Stimulated activated CD8-positive, alpha-beta memory T cell treated with anti-CD3 and anti-CD28 coated beads, Interleukin-4, amount 100 ng/mL, for 1 hour (primary cell): ENCODE measurements at places on chromosomes 2 and 18.

GRCh38 chr2:102735416-102736109, 26.3 kb upstream of the TMEM182 start:
- no peak for DNase-seq

- DNase-seq: no peak
Measured at GRCh38 chr2:190662754-190663153, 13.9 kb downstream of the NAB1 start.

DNA sequence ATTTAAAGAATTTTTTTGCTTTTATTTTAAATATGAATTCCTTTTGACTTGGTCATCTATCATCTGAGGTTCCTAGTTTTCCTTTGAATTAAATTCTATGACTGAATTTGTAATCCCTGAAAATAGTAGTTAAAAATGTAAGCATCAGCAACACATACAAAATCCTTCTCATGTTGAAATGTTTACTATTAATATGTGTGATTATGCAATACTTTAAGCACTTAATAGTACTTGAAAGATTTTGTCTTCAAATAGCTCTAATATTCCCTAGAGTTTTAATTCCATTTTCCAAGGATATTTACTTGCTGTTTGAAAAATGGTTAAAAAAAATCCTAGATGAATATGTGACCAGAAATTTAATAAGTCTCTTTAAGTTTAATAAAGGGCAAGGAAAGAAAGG, 26.6 kb upstream of the SPATS2L start:
- DNase-seq: no peak

DNA sequence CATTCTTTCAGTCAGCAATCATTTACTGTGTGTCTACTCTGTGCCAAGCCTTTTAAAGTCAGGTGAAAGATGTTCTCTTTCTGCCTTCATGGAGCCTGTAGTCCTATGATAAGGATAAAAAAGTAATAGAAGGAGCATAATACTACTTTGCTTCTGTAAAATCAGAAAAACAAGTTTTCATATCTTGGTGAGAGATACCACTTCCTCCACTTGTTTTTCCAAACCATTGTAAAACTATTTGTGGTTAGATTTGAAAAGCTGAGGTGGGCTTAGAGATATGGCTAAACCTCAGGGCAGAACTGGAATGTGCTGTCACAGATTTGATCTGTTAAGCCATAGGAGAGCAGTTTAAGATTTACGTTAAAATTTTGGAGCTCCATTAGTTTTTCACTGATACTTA, 104.7 kb upstream of the FAM117B start:
- no peak for DNase-seq

DNA sequence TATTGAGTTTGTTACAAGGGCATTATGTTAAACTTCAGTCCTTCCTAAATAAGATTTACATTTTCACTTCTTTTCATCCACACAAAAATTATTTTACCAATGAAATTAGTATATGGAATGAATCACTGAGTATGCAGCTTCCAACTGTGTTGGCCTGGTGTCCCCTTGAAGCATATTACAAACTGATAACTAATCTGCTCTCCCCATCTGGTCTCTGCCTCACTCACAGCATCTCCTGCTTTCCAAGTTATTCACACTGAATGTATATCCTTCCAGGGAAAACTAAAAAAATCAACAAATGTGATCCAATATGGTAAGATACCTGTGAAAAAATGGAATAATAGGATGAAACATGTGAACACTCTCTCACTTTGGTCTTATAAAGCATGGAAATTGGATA, 90.0 kb upstream of the NYAP2 start:
- no peak for DNase-seq

DNA sequence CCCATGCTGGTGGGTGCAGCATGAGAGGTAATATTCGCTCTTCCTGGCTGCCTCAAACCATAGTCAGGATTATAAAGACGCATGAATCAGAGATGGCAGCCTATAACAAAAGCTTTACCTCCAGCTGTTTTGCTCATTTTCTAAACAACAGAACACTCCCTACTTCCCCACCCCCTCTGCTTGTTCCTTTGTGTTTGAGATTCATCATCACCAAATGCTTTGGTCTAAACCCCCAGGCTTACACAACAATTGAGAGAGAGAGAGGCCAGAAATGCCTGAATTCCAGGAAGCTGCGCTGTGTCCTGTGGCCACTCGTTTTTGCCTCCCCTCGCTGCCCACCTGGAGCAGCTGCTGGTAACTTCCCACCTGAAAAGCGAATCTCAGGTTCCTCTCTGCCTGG, 78.8 kb upstream of the CAPN13 start:
- no peak for DNase-seq

- DNase-seq: no peak
Measured at GRCh38 chr18:21085579-21086166, 25.9 kb downstream of the ROCK1 start.

- no peak for DNase-seq
Measured at GRCh38 chr18:77057006-77057395, 75.6 kb downstream of the MBP start.

DNA sequence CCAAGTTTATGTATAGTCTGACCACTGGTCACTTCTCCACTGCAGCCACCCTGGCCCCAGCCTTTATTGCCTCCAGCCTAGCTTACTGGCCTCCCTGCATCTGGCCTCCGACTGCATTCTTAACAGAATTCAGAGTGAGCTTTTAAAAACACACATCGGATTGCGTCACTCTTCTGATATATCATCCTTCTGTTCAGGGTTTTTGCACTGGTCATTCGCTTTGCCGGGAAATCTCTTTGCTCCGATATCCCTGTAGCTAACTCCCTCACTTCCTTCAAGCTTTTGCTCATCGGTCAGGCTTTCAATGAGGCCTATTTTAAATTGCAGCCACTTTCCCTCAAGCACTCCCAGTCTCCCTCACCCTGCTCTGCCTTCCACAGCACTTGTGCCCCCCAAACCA, 101.6 kb upstream of the DLX2 start:
- no peak for DNase-seq

- DNase-seq: no peak
Measured at GRCh38 chr2:240556553-240557100, 1.2 kb downstream of the ANKMY1 start.
